ENCODE measurements at places on chromosomes 16 and 17.

- DNase-seq = no peak
Observed at GRCh38 chr17:13835151-13835550, 233.4 kb upstream of the HS3ST3A1 start.

- DNase-seq = no peak
Observed at GRCh38 chr16:9695152-9695551, 487.1 kb downstream of the GRIN2A start.

DNA sequence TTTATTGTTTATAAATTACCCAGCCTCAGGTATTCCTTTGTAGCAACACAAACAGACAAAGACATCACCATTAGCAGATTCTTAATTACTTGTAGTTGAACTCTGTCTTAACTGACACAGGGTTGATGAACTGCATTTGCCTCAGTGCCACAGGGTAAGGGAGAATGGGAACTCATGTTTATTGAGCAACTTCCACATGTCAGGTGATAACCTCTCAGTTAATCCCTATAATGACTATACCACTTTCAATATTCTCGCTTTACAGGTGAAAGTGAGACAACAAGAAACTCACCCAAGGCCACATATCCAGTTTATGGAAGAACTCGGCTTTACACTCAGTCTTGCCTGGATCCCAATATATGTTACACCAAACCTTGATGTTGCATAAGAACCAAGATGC, 8.6 kb downstream of the PDILT start:
- DNase-seq = no peak

- DNase-seq = no peak
Observed at GRCh38 chr16:2783581-2784357, 3.6 kb downstream of the PRSS33 start.

DNA sequence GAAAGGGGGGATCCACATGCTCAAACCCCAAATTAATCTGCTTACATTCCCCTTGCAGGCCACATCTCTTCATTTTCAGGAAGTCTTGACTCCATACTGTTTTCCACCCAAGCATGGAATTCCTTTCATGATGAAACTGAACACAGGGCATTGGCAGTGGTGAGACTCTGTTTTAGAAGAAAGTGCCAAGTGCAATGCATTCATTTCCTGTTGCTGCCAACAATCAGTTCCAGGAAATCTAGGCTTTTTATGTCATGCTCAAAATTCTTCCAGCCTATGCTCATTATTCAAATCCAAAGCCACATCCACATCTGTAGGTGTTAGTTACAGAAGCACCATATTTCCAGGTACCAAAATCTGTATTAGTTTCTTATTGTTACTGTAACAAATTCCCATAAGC, 4.1 kb downstream of the CCL2 start:
- no peak for DNase-seq

GRCh38 chr17:1473170-1473569, 17.1 kb upstream of the CRK start:
- DNase-seq = peak; percentile 37

GRCh38 chr16:46807336-46807735, 23.6 kb downstream of the C16orf87 start:
- DNase-seq = peak; percentile 33

- DNase-seq = no peak
Observed at GRCh38 chr17:65147955-65148354, 10.8 kb downstream of the RGS9 start.

DNA sequence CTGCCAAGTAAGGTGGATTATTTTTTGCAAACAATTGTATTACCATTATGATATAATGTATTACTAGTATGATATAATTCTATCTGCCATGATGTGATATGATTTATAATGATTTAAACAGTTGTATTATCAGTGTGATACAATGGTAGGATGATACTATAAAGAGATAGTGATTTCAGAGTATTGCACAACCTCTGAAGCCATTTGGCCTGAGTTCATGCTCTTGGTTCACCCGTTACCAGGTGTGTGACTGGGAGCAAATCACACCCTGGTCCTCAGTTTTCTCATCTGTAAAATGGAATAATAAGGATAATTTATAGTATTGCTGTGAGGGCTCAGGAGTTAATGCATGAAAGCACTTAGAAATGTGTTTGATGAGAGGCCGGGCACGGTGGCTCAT, 905.0 kb upstream of the RBFOX1 start:
- DNase-seq = no peak

GRCh38 chr16:24218299-24218698, 37.8 kb upstream of the CACNG3 start:
- DNase-seq = no peak

GRCh38 chr16:4529085-4530060, 9.2 kb downstream of the CDIP1 start:
- DNase-seq = no peak

GRCh38 chr16:79171931-79172705, 428.4 kb downstream of the MAF start:
- DNase-seq = no peak

DNA sequence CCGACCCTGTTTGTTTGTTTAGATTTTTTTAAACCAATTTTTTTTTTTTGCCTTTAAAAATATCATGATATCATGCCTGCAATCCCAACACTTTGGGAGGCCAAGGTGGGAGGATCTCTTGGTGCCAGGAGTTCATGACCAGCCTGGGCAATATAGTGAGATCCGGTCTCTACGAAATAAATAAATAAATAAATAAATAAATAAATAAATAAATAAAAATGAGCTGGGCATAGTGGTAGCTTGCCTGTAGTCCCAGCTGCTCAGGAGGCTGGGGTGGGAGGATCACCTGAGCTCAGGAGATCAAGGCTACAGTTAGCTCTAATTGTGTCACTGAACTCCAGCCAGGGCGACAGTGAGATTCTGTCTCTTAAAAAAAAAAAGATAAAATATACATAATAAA, 8.1 kb upstream of the IGF2BP1 start:
- no peak for DNase-seq

GRCh38 chr16:88505405-88506082, 52.5 kb downstream of the ZFPM1 start:
- DNase-seq = peak; percentile 91

GRCh38 chr16:80174416-80174815, 366.4 kb upstream of the DYNLRB2 start:
- no peak for DNase-seq

GRCh38 chr16:65021852-65022595, 99.8 kb downstream of the CDH11 start:
- DNase-seq = no peak

- DNase-seq = peak; percentile 81
Observed at GRCh38 chr17:30291543-30292285, at the start of gene BLMH. Gene BLMH (minus strand): TSS chr17:30291944. CDS start chr17:30291819, 125 bp downstream.

DNA sequence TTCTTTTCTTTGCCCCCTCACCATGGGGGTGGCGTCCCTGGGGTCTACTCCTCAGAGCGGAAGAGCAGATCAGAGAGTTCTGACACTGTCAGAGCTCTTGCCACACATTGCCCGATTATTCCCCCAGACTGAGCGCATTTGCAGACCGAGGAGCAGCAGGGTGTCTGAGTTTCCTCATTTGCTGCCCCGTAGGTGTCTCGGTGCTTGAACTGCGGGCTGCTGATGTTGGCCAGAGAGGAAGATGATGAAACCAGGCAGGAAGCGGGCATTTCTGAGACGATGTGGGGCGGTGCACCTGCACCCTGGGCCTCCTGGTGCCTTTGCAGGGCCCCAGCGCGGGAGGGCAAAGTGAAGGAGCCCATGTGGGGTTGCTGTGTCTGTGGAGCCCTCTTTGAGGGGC, 55.2 kb downstream of the ARSG start:
- peak; percentile 28 for DNase-seq

GRCh38 chr16:14244196-14245010, 173.3 kb downstream of the MRTFB start:
- DNase-seq = no peak

- peak; percentile 72 for DNase-seq
Observed at GRCh38 chr16:89002851-89003830, 26.1 kb upstream of the CBFA2T3 start.

- peak; percentile 33 for DNase-seq
Observed at GRCh38 chr16:58727796-58728568, 6.1 kb downstream of the GOT2 start.

GRCh38 chr17:32769846-32770245, 107.1 kb downstream of the MYO1D start:
- DNase-seq = no peak

- no peak for DNase-seq
Observed at GRCh38 chr16:12337871-12338655, 361.5 kb downstream of the SNX29 start.

GRCh38 chr17:6554871-6555330, 1.5 kb downstream of the PITPNM3 start:
- DNase-seq = no peak

DNA sequence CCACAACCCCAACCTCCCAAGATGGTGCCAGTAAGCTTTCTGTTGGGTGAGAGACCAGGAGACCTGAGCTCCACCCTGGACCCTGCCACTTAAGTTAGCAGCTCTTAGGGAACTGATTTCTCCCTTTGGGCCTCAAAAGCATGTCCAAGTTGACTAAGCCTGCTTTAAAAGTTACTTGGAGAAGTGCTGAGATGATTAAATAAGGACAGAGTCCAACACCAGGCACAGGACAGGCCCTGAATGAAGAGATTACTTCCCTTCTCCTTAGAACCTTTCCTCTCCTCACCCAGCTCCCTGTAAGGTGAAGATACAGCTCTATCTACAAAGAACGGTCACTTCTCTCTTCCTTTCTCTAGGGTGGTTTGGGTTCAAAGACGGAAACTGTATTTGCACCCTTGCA, 162.6 kb downstream of the XYLT1 start:
- DNase-seq = no peak

DNA sequence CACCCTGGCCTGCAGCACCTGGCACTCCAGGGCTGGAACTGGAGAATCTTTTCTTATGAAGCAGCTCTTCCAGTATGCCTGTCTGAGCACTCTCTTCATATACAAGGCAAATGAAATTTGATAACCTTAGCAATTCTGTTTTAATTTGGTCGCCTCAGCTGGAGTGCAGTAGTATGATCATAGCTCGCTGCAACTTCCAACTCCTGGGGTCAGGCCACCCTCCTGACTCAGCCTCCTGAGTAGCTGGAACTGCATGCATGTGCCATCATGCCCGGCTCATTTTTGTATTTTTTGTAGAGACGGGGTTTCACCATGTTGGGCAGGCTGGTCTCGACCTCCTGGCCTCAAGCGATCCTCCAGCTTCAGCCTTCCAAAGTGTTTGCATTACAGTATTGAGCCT, 140.8 kb upstream of the CHMP6 start:
- no peak for DNase-seq

DNA sequence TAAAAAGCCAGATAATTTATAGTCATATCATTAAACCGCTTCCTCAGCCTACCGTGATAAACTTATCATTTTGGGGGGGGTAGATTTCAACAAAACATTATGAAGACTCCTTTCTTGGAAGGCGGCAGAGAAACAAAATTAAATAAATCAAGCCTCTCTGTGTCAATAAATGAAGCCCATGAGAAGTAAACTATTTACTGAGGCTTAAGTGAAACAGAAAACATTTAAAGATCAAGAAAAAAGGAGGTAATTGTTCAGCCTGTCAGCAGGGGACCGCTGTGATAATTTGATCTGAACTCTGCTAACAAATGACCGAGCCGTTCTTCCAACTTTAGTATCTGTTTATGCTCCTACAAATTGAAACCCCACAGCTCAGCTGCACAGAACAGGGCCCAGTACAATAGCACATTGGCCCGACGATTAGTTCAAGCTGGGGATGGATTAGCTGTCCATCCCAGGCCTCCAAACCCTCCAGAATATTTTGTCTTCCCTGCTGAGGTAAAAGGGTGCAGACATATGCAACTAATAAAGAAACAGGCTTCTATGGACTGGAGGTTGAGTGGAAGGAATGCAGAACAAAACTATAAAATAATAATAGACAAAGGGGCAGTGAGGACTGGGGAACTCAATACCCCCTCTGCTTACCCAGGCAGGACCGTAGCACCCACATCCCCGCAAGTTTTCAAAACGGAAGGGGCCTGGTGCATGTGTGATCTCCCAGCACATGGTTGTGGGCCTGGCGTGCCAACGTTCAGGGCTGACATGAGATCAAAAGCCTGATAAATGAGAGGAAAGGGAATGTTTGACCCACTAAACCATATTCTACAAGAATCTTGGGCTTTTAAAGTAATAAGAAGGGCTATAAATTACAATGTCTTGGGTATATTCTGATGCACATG, 298.1 kb upstream of the IRX5 start:
- DNase-seq = no peak

GRCh38 chr17:75288770-75289114, 491 bp downstream of the SLC25A19 start:
- peak; percentile 73 for DNase-seq

DNA sequence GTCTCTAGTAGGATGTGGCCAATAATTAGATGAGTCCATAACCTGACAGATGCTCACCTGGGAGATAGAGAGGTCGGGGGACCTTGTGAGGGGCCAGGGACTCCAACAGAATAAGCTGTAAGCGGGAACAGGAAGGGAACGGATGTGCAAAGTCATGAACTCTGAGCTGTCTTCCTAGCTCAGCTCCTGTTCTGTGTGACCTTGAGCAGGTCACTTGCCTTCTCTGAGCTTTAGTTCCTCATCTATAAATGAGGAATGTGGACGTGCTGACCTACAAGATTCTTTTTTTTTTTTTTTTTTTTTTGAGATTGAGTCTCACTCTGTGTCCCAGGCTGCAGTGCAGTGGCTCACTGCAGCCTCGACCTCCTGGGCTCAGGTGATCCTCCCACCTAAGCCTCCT, 58.9 kb downstream of the AKAP1 start:
- DNase-seq = no peak

- peak; percentile 33 for DNase-seq
Observed at GRCh38 chr16:4613636-4614570, 785 bp downstream of the UBALD1 start.

DNA sequence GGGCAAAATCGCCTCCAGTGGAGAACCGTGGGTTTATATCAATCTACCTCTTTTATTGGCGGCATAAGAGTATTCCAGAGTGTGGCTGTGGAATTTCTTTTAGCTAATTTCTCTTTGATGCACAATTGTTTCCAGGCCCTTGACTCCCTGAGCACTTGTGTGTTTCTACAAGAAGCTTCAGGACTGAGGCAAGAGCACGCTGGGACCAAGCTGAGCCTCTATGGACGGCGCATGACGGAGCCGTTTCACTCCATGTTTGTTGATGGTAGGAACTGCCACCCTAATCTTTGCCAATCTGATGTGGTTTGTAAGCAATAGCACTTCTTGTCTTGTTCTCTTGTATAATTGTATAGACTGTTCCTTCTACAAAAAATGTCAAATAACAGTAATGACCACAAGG, 11.2 kb upstream of the ANKRD40CL start:
- DNase-seq = no peak

DNA sequence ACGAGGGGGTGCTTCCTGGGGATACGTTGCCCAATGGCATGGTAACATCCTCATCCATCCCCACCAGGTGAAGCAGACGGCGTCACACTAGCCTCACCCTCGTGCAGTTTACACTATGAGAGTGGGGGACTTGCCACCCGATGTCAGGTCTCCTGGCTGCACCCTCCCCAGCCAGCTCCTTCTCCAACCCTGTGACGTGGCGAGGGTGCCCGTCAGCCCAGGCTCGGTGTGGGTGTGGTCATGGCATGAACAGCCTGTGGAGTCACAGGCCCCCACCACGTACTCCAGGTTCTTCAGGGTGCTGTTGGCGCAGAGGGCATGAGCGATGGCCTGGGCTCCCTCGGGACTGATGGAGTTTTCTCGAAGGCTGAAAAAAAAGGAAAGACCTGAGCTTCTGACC, 28.3 kb downstream of the NLRC3 start:
- DNase-seq = no peak

- no peak for DNase-seq
Observed at GRCh38 chr17:57881783-57882351, 32.0 kb upstream of the MRPS23 start.

- no peak for DNase-seq
Observed at GRCh38 chr17:57357392-57357784, 101.1 kb downstream of the MSI2 start.

- no peak for DNase-seq
Observed at GRCh38 chr17:44842748-44843147, 4.9 kb upstream of the HIGD1B start.

- DNase-seq = no peak
Observed at GRCh38 chr16:50377001-50377400, 8.2 kb upstream of the BRD7 start.
